Fibroblast of gingiva (primary cell): ENCODE measurements at places on chromosomes 5 and 9.
A peak's percentile ranks its signal among the peaks of the same experiment; 100 is the strongest.

DNA sequence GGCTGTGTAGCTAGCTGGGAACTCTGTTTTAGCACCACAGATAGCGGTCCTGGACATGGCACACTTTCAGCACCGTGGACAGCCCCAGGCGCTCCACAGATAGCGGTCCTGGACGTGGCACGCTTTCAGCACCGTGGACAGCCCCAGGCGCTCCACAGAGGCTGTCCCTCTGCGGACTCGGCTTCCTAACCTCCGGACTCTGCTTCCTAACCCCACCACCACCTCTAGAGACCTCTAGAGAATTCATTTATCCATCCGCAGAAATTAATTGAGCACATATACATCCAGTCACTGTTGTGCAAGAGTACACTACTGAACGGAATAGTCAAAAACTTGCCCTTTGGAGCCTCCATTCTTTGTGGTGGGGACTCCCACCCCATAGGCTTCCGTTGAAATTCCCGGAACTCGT lies 27.4 kb downstream of the UNC5A start:
- peak; percentile 75 for DNase-seq

GRCh38 chr9:112532427-112532826 lies 45.8 kb downstream of the KIAA1958 start:
- peak; percentile 89 for DNase-seq

DNA sequence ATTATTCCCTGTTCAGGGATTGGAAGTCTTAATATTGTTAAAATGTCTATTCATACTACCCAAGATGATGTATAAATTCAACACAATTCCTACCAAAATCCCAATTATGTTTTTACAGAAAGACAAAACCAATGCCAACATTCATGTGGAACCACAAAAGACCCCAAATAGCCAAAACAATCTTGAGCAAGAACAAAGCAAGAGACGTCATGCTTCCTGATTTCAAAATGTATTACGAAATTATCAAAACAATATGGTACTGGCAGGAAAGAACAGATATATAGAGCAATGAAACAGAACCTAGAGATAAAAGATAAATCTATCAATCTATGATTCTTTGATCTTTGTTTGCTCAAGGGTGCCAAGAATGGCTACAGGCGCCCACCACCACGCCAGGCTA lies 237.9 kb downstream of the TAF11L14 start:
- DNase-seq: no peak

DNA sequence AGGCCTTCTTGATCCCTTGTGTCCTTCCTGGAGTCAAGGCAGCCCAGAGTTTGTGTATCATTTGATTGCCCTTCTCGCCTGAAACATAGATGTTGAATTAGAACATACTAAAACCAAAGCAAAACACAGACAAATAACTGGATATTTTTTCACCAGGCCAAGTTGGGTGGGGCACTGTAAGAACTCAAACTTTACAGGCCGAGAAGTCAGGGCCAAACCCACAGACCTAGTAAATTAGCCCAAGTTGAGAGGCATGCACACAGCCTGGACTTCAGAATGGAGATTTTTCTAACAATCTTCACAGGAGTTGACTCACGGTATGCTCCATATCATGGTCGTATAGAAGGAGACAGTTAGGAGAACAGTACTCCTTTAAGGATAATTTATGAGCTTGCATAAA lies 121.7 kb downstream of the PIK3R1 start:
- no peak for DNase-seq

DNA sequence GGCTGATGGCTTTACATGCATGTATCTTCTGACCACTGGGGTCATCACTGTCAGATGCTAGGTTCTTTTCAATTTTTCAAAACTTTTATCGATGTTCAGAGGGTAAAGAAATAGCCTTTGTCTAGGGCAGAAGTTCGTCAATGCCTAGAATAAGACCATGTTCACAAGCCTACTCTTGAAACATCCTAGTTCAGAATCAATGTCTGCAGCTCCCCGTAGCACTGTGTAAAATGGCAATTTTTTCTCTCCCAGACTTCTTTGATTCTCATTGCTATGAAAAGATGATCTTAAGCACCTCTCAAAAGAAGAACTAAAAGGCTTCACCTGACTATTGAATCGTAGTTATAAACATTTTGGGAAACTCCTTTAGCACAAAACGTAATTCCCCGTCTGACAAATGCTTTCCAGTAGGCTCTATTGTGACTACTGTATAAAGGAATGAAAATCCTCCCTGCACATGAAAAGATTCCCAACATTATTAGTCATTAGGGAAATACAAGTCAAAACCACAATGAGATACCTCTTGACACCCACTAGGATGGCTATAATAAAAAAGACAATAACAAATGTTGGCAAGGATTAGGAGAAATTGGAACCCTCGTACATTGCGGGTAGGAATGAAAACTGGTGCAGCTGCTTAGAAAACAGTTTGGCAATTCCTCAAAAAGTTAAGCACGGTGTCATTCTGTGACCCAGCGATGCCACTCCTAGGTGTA lies 263.5 kb downstream of the ARHGAP26 start:
- peak; percentile 71 for DNase-seq
